ENCODE measurements at places on chromosomes 5 and 9. TPM values are rescaled to one million over a fixed set of nuclear protein-coding genes. Genes with fewer than 3 reads are reported as not detected.

Gene MLANA
- not detected for total RNA-seq

- no peak for DNase-seq
- no peaks in the 10 kb centered on the region for H3K4me1 ChIP-seq
- no peaks in the 10 kb centered on the region for H3K27me3 ChIP-seq
- H3K27ac ChIP-seq, result no peak overlapping the region
Measured at GRCh38 chr5:133746834-133747233, 134.5 kb upstream of the FSTL4 start.

- H3K4me1 ChIP-seq, result no peaks in the 10 kb centered on the region
- no peak overlapping the region for H3K27ac ChIP-seq
- peaks cover 3% of the 10 kb centered on the region for H3K36me3 ChIP-seq
- DNase-seq, result no peak
- H3K4me3 ChIP-seq, result no peak overlapping the region
Measured at GRCh38 chr9:126430124-126430523, 103.5 kb downstream of the MVB12B start.

Gene NRG2
- 2.3 TPM for total RNA-seq

Gene TMC1
- total RNA-seq, result not detected

Data from thoracic aorta (tissue), 2 donors.